Transverse colon (tissue), 4 donors: ENCODE measurements at places on chromosomes 4 and X. TPM values are rescaled to one million over a fixed set of nuclear protein-coding genes. Genes with fewer than 3 reads are reported as not detected.

Gene ALB
- 0.64 TPM for total RNA-seq

- H3K4me1 ChIP-seq = no peaks in the 10 kb centered on the region
- no peak overlapping the region for H3K27ac ChIP-seq
- H3K4me3 ChIP-seq = no peak overlapping the region
- DNase-seq = no peak
- no peaks in the 10 kb centered on the region for H3K27me3 ChIP-seq
- H3K36me3 ChIP-seq = no peaks in the 10 kb centered on the region
These were observed 25.0 kb downstream of the NLGN4X start for GRCh38 chrX:6203462-6204215.

Gene MMGT1
- total RNA-seq = 10.1 TPM

DNA sequence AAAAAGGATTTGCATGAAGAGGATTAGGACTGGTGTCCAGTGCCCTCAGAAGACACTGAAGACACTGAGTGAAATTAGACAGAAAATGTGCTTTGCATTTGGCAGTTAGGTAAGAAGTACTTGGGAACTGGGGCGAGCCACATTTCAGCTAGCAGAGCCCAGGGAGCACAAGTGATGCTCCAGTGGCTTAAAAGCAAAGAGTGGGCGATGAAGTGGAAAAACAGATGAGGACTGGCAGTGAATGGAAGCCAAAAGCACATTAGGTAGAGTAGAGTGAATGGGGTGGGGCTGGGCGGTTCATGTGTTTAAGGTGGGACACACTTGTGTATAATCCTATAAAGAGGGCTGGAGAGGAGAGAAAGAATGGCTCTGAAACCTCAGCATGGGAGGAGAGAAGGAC lies 18.4 kb downstream of the DCLK2 start:
- H3K36me3 ChIP-seq = no peaks in the 10 kb centered on the region
- no peaks in the 10 kb centered on the region for H3K4me1 ChIP-seq
- DNase-seq = no peak
- H3K4me3 ChIP-seq = no peak overlapping the region

DNA sequence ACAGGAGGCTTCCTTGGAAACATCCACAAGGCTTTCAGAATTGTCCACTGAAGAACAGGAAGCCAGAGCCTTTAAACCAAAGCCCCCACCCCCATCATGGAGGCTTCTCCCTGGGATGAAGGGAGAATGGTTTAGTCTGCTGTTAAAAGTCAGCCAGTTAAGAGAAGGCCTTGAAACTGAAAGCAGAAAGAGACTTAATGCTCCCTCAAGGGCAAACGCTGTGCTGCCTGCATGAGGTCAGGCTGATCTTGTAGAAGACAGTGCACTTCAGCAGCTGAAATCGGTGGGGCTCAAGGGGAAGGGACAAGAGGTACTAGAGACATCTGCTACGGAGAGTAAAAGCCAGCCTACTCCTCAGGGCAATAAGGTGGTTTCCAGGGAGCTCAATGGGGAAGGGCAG lies 69.0 kb downstream of the HPRT1 start:
- no peak for DNase-seq
- H3K27ac ChIP-seq = no peak overlapping the region
- H3K27me3 ChIP-seq = no peaks in the 10 kb centered on the region
- H3K4me3 ChIP-seq = no peak overlapping the region
- H3K4me1 ChIP-seq = no peaks in the 10 kb centered on the region
- H3K36me3 ChIP-seq = no peaks in the 10 kb centered on the region

GRCh38 chrX:100652266-100652665 lies 8.3 kb downstream of the SRPX2 start:
- no peak for DNase-seq
- H3K27me3 ChIP-seq = no peaks in the 10 kb centered on the region
- no peak overlapping the region for H3K27ac ChIP-seq
- H3K4me3 ChIP-seq = no peak overlapping the region
- H3K4me1 ChIP-seq = peaks cover 43% of the 10 kb centered on the region

Gene ADH1A
- total RNA-seq = not detected

GRCh38 chr4:32340591-32340990 lies 1620.4 kb downstream of the PCDH7 start:
- no peaks in the 10 kb centered on the region for H3K4me1 ChIP-seq
- H3K27ac ChIP-seq = peak overlapping the region; percentile 62
- no peak for DNase-seq
- no peaks in the 10 kb centered on the region for H3K36me3 ChIP-seq

GRCh38 chr4:144355811-144356757 lies 215.6 kb upstream of the GYPA start:
- no peaks in the 10 kb centered on the region for H3K27me3 ChIP-seq
- no peak overlapping the region for H3K27ac ChIP-seq
- H3K4me1 ChIP-seq = no peaks in the 10 kb centered on the region
- H3K36me3 ChIP-seq = no peaks in the 10 kb centered on the region

GRCh38 chr4:145525291-145525740 lies 43.7 kb downstream of the SMAD1 start:
- H3K36me3 ChIP-seq = no peaks in the 10 kb centered on the region
- H3K27ac ChIP-seq = no peak overlapping the region
- no peak for DNase-seq
- H3K4me3 ChIP-seq = no peak overlapping the region

Gene IL13RA2
- not detected for total RNA-seq

GRCh38 chr4:14059006-14059405 lies 431.5 kb upstream of the BOD1L1 start:
- H3K4me1 ChIP-seq = no peaks in the 10 kb centered on the region
- no peaks in the 10 kb centered on the region for H3K36me3 ChIP-seq
- DNase-seq = no peak
- H3K27ac ChIP-seq = no peak overlapping the region
- no peaks in the 10 kb centered on the region for H3K27me3 ChIP-seq
- H3K4me3 ChIP-seq = no peak overlapping the region

- no peaks in the 10 kb centered on the region for H3K27me3 ChIP-seq
- H3K4me1 ChIP-seq = peaks cover 16% of the 10 kb centered on the region
- peak overlapping the region; percentile 91 for H3K27ac ChIP-seq
- no peak for DNase-seq
- peak overlapping the region; percentile 76 for H3K4me3 ChIP-seq
These were observed 2.2 kb downstream of the ATP8A1 start for GRCh38 chr4:42654631-42655268.

Gene GAGE12E
- total RNA-seq = not detected

Gene UGT2B17
- not detected for total RNA-seq

- H3K4me3 ChIP-seq = no peak overlapping the region
- H3K27me3 ChIP-seq = no peaks in the 10 kb centered on the region
- no peak for DNase-seq
- H3K27ac ChIP-seq = no peak overlapping the region
- no peaks in the 10 kb centered on the region for H3K36me3 ChIP-seq
- no peaks in the 10 kb centered on the region for H3K4me1 ChIP-seq
These were observed 32.1 kb upstream of the BEND2 start for GRCh38 chrX:18252644-18253359.

- no peaks in the 10 kb centered on the region for H3K36me3 ChIP-seq
- no peak overlapping the region for H3K4me3 ChIP-seq
- no peaks in the 10 kb centered on the region for H3K27me3 ChIP-seq
These were observed 201.1 kb downstream of the ARHGAP24 start for GRCh38 chr4:85676050-85676425.

DNA sequence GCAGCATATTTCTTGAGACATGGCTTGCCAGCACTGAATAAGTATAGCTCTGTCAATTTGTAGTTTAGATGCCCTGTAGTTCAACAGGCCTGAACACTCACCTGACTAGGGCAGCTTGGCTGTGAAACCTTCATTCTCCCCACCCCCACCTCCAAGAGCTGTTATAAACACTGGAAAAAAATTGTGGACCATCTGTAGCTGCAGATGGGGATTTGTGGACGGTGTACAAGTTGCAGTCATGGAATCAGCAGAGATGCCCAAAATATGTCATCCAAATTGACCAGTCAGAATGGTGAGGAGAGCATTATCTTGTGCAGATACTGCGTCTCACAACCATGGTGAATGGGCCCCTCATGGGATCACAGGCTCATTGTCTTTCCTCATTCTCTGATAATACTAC lies 76.2 kb upstream of the PAQR3 start:
- DNase-seq = no peak
- no peaks in the 10 kb centered on the region for H3K27me3 ChIP-seq
- no peaks in the 10 kb centered on the region for H3K36me3 ChIP-seq
- no peak overlapping the region for H3K4me3 ChIP-seq
- no peaks in the 10 kb centered on the region for H3K4me1 ChIP-seq

DNA sequence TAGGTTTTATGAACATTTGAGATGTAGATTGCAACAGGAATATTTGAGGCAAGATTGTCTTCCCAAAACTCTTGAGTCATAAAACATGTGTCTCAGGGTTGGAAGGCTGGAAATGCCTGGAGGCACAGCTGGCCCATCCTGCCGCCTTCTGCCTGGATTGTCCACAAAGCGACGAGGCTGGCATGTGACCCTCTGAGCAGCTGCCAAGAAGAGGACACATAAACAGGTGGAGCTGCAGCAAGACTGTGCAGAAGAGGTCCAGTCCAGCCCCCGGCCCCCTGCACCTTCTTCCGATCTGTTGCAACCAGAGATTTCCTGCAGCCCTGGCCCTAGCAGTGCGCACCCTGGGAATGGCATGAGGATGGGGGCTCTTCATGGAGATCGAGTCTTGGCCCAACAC lies 101.9 kb upstream of the BCOR start:
- no peak for DNase-seq
- no peaks in the 10 kb centered on the region for H3K27me3 ChIP-seq
- no peak overlapping the region for H3K4me3 ChIP-seq
- no peak overlapping the region for H3K27ac ChIP-seq
- no peaks in the 10 kb centered on the region for H3K4me1 ChIP-seq

Gene TLR10
- not detected for total RNA-seq

- no peaks in the 10 kb centered on the region for H3K4me1 ChIP-seq
- H3K27ac ChIP-seq = no peak overlapping the region
- no peak overlapping the region for H3K4me3 ChIP-seq
- no peak for DNase-seq
- H3K36me3 ChIP-seq = no peaks in the 10 kb centered on the region
These were observed 122.7 kb downstream of the CBLL2 start for GRCh38 chrX:22395372-22395771.

Gene ERAS
- not detected for total RNA-seq

GRCh38 chrX:150146271-150146896 lies 208.1 kb upstream of the EOLA2 start:
- no peaks in the 10 kb centered on the region for H3K4me1 ChIP-seq
- no peak overlapping the region for H3K27ac ChIP-seq
- no peaks in the 10 kb centered on the region for H3K36me3 ChIP-seq
- no peak overlapping the region for H3K4me3 ChIP-seq
- no peaks in the 10 kb centered on the region for H3K27me3 ChIP-seq

DNA sequence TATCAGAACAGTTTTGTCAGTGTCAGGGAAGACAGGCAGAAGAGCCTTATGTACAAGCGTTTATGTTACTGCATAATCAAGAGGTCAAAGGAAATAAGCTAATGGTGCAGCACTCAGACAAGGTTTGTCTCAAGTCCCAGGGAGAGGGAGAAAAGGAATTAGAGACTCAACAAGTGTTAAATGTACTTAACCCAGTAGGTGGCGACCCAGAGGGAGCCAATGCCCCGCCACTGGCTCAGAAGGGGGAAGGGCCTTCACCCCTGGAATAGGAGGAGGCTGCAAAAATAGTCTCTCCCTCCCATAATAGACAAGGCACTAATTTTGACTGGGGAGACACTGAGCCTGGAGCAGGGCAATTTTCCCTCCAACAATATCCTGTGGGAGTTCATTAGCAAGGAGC lies 14.1 kb upstream of the PAPSS1 start:
- H3K27me3 ChIP-seq = no peaks in the 10 kb centered on the region
- DNase-seq = no peak
- no peak overlapping the region for H3K27ac ChIP-seq
- H3K4me1 ChIP-seq = no peaks in the 10 kb centered on the region
